ENCODE measurements at places on chromosomes 4 and X.
A peak's percentile ranks its signal among the peaks of the same experiment; 100 is the strongest.

GRCh38 chr4:73676861-73677323 lies 56.7 kb upstream of the RASSF6 start:
- no peaks in the 10 kb centered on the region for H3K4me1 ChIP-seq
- H3K36me3 ChIP-seq: no peaks in the 10 kb centered on the region
- H3K4me3 ChIP-seq: no peak overlapping the region
- DNase-seq: no peak

- H3K27me3 ChIP-seq: no peaks in the 10 kb centered on the region
- no peak overlapping the region for H3K4me3 ChIP-seq
- DNase-seq: no peak
- H3K27ac ChIP-seq: peak overlapping the region; percentile 88
Observed at GRCh38 chr4:2744576-2745270, 11.4 kb downstream of the TNIP2 start.

DNA sequence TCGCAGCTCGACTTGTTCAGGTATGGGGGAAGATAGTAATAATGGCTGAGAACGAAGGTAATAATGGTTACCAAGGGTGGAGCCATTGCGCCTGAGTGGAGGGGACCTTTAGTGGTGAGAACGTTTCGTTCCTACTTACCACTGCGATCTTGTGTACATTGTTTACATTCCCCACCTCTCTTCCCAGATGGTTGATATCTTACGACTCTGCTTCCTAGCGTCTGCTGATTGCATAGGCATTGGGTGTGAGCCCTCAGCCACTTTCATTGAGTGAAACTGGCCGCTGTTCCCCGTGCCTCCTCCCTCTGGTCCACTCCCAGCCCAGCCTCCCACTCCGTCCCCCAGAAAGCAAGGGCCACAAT lies 850 bp downstream of the IGBP1 start:
- H3K27me3 ChIP-seq: no peaks in the 10 kb centered on the region
- peak; percentile 4 for DNase-seq
- H3K4me3 ChIP-seq: peak overlapping the region; percentile 99
- H3K4me1 ChIP-seq: peaks cover 28% of the 10 kb centered on the region
- peaks cover 14% of the 10 kb centered on the region for H3K36me3 ChIP-seq

- no peak overlapping the region for H3K4me3 ChIP-seq
- peaks cover 2% of the 10 kb centered on the region for H3K27me3 ChIP-seq
- DNase-seq: no peak
Observed at GRCh38 chrX:74514384-74514783, 93.1 kb downstream of the SLC16A2 start.

DNA sequence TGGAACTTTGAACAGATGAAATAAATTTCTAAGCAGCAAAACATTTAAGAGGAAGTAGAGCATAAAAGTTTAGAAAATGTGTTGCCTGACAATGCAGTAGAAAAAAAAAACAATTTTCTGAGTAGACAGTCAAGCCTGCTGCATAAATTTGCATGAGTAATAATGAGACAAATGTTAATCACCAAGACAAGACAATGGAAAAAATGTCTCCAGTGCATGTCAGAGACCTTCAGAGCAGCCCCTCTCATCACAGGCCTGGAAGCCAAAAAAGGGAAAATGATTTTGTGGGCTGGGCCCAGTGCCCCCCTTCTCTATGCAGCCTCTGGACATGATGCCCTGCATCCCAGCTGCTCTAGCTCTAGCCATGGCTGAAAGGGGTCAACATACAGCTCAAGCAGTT lies 204.6 kb downstream of the COX18 start:
- no peaks in the 10 kb centered on the region for H3K36me3 ChIP-seq
- no peak for DNase-seq
- H3K27ac ChIP-seq: peak overlapping the region; percentile 32
- H3K4me1 ChIP-seq: peaks cover 8% of the 10 kb centered on the region

- peak overlapping the region; percentile 81 for H3K4me3 ChIP-seq
- no peaks in the 10 kb centered on the region for H3K36me3 ChIP-seq
Observed at GRCh38 chrX:106611317-106611678, 480 bp upstream of the RADX start.

DNA sequence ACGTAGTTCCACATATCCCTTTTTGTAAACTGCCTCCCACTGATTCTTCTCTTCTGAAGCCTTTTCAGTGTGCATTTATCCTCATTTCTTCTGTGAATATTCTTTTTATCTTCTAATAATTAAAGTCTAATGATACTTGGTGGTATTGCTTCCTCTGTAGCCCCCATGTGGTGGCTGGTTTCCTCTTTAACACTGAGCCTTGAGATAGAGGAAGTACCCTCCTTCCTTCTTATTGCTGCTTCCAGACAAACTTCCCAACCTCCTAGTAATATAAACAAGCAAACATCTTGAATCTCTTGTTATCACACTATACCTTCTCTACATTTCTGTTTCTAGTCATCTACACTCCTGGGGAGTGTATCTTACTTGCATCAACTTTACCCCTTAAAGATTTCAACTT lies 310.5 kb upstream of the GIMD1 start:
- H3K27ac ChIP-seq: no peak overlapping the region
- H3K4me1 ChIP-seq: no peaks in the 10 kb centered on the region
- DNase-seq: no peak

DNA sequence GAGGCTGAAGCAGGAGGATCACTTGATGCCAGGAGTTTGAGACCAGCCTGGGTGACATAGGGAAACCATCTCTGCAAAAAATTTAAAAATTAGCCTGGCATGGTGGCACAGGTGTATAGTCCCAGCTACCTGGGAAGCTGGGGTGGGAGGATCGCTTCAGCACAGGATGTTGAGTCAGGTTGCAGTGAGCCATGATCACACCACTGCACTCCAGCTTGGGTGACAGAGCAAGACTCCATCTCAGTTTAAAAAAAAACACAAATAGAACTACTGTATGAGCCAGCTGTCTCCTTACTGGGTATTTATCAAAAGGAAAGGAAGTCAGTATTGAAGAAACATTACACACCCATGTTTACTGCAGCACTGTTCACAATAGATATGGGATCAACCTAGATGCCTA lies 138.7 kb downstream of the RAP1GDS1 start:
- H3K4me1 ChIP-seq: peaks cover 3% of the 10 kb centered on the region
- H3K27ac ChIP-seq: no peak overlapping the region
- H3K27me3 ChIP-seq: no peaks in the 10 kb centered on the region
- peaks cover 19% of the 10 kb centered on the region for H3K36me3 ChIP-seq
- H3K4me3 ChIP-seq: no peak overlapping the region

- peaks cover 5% of the 10 kb centered on the region for H3K4me1 ChIP-seq
- no peaks in the 10 kb centered on the region for H3K36me3 ChIP-seq
- DNase-seq: no peak
- H3K4me3 ChIP-seq: no peak overlapping the region
Observed at GRCh38 chrX:633985-634958, 3.7 kb downstream of the SHOX start.

DNA sequence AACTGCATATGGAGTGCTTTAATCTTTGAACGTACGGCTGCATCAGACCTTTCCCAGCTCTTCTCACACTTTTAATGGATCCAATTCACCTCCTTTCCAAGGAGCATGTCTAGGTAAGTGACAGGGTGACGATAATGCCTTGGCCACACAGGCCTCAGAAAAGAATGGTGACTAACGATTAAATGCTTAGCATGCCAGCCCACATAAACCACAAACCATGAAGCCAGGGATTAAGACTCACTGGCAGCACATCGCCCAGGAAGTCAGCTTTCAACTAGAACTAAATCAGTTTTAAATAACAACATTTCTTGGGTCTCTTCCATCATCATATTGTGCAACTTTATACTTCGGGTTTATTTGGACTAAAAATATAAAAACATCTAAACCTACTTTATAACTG lies 28.7 kb downstream of the INPP4B start:
- H3K4me1 ChIP-seq: peaks cover 32% of the 10 kb centered on the region
- peak overlapping the region; percentile 82 for H3K27ac ChIP-seq

DNA sequence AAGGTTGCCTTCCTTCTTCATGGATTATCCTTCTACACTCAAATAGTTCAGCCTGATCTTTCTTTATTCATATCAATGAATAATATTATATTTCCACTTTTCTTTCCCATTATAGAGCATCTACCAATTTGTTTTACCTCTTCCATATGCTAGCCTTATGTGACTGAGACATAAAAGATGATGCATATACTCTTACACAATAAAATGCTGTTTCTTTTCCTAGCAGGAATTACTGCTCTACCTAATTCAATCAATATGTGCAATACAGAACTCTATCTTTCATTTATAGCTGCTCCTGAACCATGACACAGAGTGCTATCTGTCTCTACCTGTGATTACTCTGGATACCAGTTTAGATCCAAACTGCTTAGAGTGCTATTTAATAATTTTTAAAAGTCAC lies 2334.0 kb downstream of the PCDH7 start:
- no peak overlapping the region for H3K4me3 ChIP-seq
- no peaks in the 10 kb centered on the region for H3K27me3 ChIP-seq
- DNase-seq: no peak
- no peaks in the 10 kb centered on the region for H3K36me3 ChIP-seq

DNA sequence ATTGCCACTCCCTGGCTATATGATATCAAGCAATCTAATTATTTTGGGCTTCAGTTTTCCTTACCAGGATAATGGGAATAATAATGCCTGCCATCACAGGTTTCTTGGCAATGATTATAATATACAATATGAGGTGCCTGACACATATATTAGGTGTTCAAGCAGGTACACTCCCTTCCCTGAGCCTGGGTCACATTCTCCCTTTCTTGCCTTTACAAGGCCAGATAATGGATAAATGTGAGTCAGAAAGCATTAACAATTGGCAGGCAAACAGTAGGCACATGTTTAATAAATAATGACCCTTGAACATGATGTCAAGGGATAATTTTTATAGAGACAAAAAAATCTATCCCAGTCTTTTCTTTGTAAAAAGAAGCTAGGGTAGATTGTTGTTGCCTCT lies 17.2 kb downstream of the NDP start:
- H3K4me3 ChIP-seq: no peak overlapping the region
- H3K4me1 ChIP-seq: peaks cover 2% of the 10 kb centered on the region
- H3K27me3 ChIP-seq: no peaks in the 10 kb centered on the region
- H3K36me3 ChIP-seq: no peaks in the 10 kb centered on the region

GRCh38 chr4:140662082-140662869 lies 93.5 kb upstream of the UCP1 start:
- no peak overlapping the region for H3K27ac ChIP-seq
- no peak for DNase-seq
- H3K36me3 ChIP-seq: no peaks in the 10 kb centered on the region
- no peak overlapping the region for H3K4me3 ChIP-seq

- no peak overlapping the region for H3K27ac ChIP-seq
- no peaks in the 10 kb centered on the region for H3K4me1 ChIP-seq
- peaks cover 10% of the 10 kb centered on the region for H3K27me3 ChIP-seq
- DNase-seq: no peak
Observed at GRCh38 chr4:145281951-145282350, 101.6 kb upstream of the OTUD4 start.

GRCh38 chr4:109022961-109023360 lies 260.1 kb upstream of the ETNPPL start:
- no peak overlapping the region for H3K27ac ChIP-seq
- H3K4me1 ChIP-seq: no peaks in the 10 kb centered on the region
- DNase-seq: no peak
- H3K36me3 ChIP-seq: no peaks in the 10 kb centered on the region
- no peaks in the 10 kb centered on the region for H3K27me3 ChIP-seq

- no peak for DNase-seq
- H3K36me3 ChIP-seq: peaks cover 7% of the 10 kb centered on the region
- no peak overlapping the region for H3K4me3 ChIP-seq
- peaks cover 62% of the 10 kb centered on the region for H3K4me1 ChIP-seq
Observed at GRCh38 chr4:98661371-98662054, 3.1 kb upstream of the TSPAN5 start.

- DNase-seq: no peak
- no peak overlapping the region for H3K4me3 ChIP-seq
- no peaks in the 10 kb centered on the region for H3K36me3 ChIP-seq
- H3K4me1 ChIP-seq: no peaks in the 10 kb centered on the region
- no peak overlapping the region for H3K27ac ChIP-seq
- no peaks in the 10 kb centered on the region for H3K27me3 ChIP-seq
Observed at GRCh38 chr4:46146993-46147392, 23.1 kb upstream of the GABRG1 start.

- no peak overlapping the region for H3K4me3 ChIP-seq
- no peaks in the 10 kb centered on the region for H3K36me3 ChIP-seq
- H3K27me3 ChIP-seq: peaks cover 2% of the 10 kb centered on the region
- H3K27ac ChIP-seq: no peak overlapping the region
Observed at GRCh38 chr4:73707918-73708577, 32.3 kb upstream of the CXCL8 start.

GRCh38 chr4:42417550-42417949 lies 20.3 kb downstream of the SHISA3 start:
- H3K4me3 ChIP-seq: no peak overlapping the region
- H3K27ac ChIP-seq: no peak overlapping the region
- DNase-seq: no peak

- H3K36me3 ChIP-seq: peaks cover 12% of the 10 kb centered on the region
- H3K4me3 ChIP-seq: peak overlapping the region; percentile 60
- H3K27me3 ChIP-seq: no peaks in the 10 kb centered on the region
- peaks cover 20% of the 10 kb centered on the region for H3K4me1 ChIP-seq
- peak; percentile 30 for DNase-seq
Observed at GRCh38 chrX:78979789-78980464, 34.7 kb downstream of the P2RY10 start.

DNA sequence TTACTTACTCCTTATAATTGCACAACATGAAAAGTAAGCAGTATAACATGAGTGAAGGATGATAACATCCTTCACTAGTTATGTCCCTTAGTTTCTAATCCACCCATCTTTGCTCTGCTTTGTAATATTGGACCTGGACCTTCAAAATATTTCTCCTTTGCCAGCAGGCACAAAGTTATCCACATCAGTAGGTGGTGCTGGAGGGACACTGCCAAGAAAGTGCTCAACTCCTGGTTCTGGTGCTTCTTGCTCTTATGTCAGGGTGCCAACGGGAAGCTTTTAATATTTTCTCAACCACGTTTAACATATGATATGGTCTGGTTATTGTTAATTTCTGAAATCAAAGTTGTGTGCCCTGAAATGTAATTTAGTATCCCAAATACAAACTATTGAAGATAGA lies 49.1 kb downstream of the TMEM165 start:
- no peak for DNase-seq
- H3K4me3 ChIP-seq: no peak overlapping the region
- H3K27me3 ChIP-seq: no peaks in the 10 kb centered on the region
- peaks cover 24% of the 10 kb centered on the region for H3K36me3 ChIP-seq

DNA sequence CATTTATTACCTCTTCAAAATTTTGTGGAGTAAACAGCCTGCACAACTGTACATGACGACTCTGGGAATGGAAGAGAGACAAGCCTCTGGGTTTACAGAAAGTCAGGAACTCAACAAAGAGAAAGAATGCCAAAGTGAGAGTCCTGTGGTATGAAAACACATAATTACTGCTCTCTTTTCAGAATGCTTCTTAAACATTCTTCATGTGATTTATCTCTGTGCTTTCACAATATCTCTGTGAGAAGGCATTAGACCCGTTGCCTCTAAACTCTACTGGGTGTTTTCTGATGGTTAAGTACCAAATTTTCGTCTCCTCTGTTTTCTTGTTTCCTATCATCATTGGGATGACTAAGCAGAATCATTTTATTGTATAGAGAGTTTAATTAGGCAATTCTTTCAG lies 966.6 kb upstream of the SLIT2 start:
- no peaks in the 10 kb centered on the region for H3K4me1 ChIP-seq
- H3K27me3 ChIP-seq: no peaks in the 10 kb centered on the region
- DNase-seq: no peak
- H3K36me3 ChIP-seq: no peaks in the 10 kb centered on the region

- peaks cover 39% of the 10 kb centered on the region for H3K36me3 ChIP-seq
- peak; percentile 89 for DNase-seq
- H3K27me3 ChIP-seq: no peaks in the 10 kb centered on the region
Observed at GRCh38 chrX:53088136-53088974, 5.6 kb upstream of the KANTR start.
